ENCODE measurements at places on chromosomes 4 and X.

GRCh38 chr4:29541757-29542156 lies 1178.4 kb upstream of the PCDH7 start:
- DNase-seq = no peak

- no peak for DNase-seq
Observed at GRCh38 chr4:43680421-43680820, 768.2 kb downstream of the KCTD8 start.

GRCh38 chr4:15162465-15163283 lies 160.4 kb downstream of the CPEB2 start:
- DNase-seq = no peak

DNA sequence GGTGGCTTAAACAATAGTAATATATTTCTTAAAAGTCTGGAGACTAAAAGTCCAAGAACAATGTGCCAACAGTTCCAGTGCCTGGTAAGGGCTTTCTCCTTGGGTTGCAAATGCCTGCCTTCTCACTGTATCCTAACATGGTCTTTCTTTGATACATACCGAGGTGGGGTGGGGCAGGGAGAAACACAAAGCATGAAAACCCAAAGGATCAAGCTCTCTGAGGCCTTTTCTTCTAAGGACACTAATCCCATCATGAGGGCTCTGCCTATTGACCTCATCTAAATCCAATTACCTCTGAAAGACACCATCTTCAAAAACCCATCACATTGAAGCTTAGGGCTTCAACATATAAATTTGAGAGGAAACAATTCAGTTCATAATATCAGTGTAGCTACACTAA lies 311.3 kb downstream of the GRID2 start:
- no peak for DNase-seq

GRCh38 chr4:147638365-147638764 lies 21.2 kb downstream of the TMEM184C start:
- no peak for DNase-seq

GRCh38 chrX:69556060-69557011 lies 52.2 kb downstream of the NALF2 start:
- DNase-seq = no peak

GRCh38 chrX:30661228-30661627 lies 8.0 kb downstream of the GK start:
- DNase-seq = no peak

- no peak for DNase-seq
Observed at GRCh38 chr4:152015597-152016302, 254.9 kb upstream of the GATB start.

GRCh38 chr4:18981234-18981615 lies 959.7 kb upstream of the LCORL start:
- no peak for DNase-seq

DNA sequence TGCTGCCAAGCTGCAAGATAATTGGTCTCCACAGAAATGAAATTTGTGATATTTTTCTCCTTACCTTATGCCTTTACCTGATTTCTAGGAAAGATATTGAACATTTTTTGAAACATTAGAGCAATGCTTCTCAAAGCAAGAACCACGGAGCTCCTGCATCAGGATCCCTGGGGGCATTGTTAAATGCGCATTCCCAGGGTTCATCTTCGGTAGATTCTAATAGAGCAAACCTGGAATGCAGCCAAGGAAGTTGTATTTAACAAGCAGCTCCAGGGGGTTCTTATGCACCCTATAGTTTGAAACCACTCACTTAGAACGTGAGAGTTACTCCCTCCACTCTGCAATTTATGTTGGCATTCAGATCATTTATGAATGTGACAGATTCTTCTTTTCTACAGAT lies 126.2 kb downstream of the SLC39A8 start:
- DNase-seq = no peak

GRCh38 chr4:104966349-104967033 lies 180.2 kb upstream of the TET2 start:
- no peak for DNase-seq

- DNase-seq = no peak
Observed at GRCh38 chr4:100240008-100240407, 49.7 kb upstream of the DDIT4L start.

- DNase-seq = no peak
Observed at GRCh38 chr4:160414496-160414895, 1311.6 kb downstream of the RAPGEF2 start.

- no peak for DNase-seq
Observed at GRCh38 chrX:22097012-22097694, 65.0 kb downstream of the PHEX start.

DNA sequence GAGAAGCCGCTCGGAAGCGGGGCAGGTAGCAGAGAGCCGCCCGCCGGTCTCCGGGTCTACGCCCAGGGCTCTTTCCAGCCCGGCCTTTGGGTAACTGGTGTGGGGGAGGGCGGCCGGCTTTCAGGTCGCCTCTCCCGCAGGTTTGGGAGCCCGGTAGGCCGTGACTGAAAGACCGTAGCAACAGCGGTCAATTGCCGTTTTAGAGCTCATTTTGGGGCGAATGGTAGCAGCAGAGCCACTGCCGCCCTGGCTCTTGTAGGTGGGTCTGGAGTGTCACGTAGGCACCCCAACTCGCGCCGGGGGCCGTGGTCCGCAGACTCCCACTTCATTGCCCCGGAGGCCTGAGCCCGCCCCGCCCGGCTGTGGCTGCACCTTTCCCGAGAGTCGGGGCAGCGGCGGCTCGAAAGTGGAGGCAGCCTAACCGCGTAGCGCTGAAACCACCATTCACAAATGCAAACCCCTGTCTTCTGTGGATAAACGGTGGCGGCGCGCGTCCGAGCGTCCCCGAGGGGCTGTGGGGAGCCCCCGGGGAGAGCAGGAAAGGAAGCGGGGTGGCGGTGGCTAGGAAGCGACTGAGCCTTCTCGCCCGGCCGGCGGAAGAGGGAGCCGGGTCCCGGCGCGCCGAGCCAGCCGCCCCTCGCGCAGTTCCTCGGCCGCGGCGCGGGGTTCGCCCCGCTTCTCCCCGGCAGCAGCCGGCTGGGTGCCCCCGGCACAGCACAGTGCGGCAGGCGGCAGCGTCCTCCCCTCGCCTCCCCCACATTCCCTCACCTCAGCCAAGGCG lies 2185.1 kb upstream of the TENM3 start:
- DNase-seq = no peak

- DNase-seq = no peak
Observed at GRCh38 chrX:116272322-116272721, 101.8 kb downstream of the AGTR2 start.

DNA sequence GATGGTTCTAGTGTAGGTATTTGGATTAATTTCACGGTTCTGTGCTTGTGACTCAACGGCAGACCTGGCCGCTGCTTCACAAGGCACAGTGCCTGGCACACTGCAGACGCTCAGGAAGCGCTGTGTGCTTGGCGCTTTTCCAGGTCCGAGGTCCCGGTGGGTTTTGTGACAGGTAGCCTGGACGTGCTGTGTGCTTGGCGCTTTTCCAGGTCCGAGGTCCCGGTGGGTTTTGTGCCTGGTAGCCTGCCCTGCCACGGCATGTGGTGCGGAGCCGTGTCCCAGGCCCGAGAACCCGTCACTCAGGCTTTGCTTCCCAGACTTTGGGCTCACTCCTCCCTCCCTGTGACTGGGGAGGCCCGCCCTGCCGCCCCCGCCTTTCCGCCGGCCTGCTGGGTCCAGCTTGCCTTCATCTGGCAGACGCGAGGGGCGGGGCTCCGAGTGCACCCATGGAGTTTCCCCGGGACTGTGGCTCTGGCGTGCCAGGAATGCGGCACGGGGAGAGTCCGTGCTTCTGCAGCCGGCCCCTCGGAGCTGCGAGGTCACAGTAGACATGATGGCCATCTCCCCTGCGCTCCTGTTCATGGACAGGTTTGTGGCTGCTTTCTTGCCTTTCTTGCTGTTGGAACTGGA lies 44.2 kb downstream of the TBC1D14 start:
- no peak for DNase-seq

GRCh38 chr4:100721490-100721889 lies 203.7 kb upstream of the EMCN start:
- DNase-seq = no peak

DNA sequence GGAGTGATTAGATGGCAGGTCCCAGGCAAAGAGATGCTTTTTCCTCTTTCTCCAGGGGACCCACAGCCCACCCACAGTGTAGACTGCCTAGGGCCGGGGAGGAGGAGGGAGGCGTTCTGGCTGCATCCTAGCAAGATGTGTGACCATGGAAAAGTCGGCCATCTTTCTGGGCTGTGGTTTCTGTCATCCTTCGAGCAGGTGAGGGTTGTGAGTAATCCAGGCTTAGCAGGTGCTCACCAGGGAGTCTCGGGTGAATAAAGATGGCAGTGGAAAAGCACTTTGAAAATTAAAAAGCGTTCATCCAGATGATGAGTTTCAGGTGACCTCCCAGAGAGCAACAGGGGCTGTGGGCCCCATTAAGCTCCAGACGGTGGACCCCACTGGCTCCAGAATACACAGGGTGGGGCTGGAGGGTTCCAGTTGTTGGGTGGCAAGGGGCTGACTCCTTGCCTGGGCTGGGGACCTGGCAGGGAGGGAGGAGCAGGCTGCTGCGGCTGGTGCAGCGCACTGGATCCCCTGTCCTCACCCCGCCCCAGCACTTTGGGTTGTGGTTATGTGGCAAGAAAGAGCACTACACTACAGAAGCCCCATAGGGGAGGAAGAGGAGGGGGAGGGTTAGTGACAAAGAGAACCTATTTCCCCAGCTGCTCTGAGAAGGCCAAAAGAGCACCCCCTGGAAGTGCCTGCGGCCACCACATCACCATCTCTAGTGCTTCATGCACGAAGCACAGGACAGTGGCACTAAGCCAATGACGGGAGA lies 23.7 kb downstream of the ELF4 start:
- DNase-seq = no peak

- DNase-seq = no peak
Observed at GRCh38 chrX:125289920-125290319, 29.8 kb upstream of the TEX13C start.

DNA sequence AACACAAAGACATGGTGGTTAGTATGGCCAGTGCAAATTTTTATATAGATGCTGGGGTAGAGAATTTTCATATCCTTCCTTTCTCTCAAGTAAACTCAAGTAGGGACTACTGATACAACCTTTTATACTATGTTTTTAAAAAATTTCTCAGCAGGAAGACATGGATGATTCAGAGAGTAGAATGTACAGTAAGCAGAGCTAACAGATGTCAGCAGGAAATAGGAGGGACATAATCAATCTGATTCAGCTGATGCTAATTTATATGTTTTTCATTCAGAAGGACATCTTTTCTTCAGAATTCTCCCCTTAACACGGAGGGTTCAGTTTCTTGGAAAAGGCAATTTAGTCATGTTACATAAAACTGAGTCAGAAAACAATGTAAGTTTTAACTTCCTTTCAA lies 95.4 kb downstream of the GRIA2 start:
- no peak for DNase-seq

DNA sequence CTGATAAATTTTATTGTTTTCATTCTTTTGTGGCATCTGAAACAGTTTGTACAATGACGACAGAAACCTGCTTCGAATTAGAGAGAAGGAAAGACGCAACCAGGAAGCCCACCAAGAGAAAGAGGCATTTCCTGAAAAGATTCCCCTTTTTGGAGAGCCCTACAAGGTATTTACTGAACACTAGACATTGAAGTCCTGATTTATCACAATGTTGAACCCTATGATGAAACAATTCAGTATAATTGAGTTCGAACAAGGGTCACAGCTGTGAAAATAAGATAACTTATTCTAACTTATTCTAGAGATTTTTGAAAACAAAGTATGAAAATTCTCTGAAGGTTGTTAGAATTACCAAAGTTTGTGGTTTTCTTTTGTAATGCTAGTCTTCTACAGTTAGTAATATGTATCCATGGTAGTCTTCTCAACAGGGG lies 111.3 kb downstream of the AFF1 start:
- no peak for DNase-seq

DNA sequence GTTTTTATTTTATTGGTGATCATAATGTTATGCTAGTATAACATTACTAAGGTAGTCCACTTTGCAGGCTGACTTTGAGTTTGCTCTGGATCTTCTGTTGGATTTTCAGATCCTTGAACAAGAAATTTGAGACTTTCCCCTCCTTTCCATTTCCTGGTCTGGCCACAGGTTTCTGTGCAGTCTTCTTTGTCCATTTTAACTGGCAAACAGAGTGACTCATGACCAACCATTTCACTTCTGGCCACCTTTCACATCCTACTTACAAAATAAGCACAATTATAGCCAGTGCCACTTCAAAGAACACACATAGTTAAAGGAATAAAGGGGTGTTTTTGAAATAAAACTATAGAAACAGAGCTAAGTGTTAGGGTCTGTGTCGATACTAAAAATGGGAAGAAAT lies 8.4 kb downstream of the ANK2 start:
- no peak for DNase-seq

All from D721Med (cell line).